Stimulated activated CD4-positive, alpha-beta T cell treated with anti-CD3 and anti-CD28 coated beads, Interleukin-1b, Interleukin-23, amount 100 ng/mL, for 4 hours (primary cell): ENCODE measurements at places on chromosomes 16 and 17.
A peak's percentile ranks its signal among the peaks of the same experiment; 100 is the strongest.

DNA sequence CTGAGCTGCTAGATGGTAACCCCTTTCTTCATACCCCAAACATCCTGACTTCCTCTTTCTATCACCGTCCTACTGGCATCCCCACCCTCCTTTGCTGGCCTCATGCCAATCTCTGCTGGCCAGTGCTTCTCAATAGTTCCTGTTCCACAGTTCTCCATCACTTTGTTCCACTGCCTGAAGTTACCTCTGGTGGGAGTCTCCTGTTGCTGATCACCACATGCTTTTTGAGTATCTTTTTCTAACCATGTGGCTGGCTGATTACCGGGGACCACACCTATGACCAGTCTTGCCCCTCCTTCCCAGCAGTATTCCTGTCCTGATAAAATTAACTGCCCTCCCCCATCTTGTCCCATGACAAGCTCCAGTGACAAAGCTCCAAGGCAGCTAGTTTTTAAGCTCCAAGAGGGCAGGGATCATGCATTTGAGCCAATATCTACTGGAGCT lies 380.4 kb upstream of the CCL2 start:
- no peak for DNase-seq

DNA sequence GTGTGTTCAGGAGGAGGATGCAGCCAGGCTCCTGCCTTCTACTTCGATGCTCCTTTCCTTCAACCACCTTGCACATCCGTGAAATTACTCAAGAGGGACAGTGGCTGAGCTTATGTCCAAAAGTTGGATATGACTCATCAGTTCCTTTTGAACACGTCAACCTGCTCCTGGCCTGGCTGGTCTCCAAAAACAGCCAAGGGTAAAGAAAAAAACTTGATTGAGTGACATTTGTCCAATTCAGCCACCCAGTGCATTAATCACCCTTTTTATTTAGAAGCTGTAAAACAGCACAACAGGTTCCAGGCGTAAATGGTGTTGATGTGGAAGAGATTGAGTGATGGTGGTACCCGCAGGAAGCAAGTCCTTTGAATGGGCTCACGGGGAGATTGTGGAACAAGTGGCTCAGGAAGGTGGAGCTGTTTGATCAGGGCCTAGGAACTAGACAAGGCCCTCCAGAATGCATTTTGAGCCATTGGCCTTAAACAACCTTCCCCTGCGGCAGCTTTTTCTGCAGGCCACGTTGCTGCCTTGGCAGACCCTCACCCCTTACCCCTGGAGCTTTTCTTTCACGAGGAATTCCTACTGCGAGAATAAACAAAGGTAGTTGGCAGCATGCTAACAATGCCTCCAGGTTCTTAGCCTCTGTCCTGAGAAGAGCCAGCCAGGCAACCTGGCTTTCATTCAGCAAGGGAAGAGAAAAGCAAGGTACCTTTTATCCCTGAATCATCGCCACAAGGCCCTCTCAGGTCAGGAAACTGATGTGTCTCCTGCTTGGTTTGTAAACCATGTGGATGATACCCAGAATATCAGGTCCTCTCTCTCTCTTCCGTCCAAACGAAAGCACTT lies 173.3 kb upstream of the CACNG5 start:
- no peak for DNase-seq

GRCh38 chr17:68378268-68379176 lies 78.8 kb downstream of the WIPI1 start:
- no peak for DNase-seq

DNA sequence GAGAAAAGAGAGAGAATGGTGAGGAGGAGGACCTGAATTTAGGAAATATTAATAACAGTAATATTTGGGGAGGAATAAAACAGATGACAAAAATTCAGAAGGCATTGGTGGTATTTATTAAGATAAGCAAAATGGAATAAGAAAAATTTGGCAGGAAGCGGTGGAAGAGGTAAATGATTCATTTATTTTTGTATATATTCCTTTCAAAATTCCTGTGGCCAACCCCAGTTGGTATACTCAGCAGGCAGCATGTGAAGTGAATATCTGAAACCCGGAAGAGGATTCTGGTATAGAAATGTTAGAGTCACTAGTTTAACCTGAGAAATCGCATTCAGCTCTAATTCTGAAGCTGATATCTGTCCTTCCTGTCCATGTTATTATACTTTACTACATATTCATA lies 792.0 kb downstream of the KCNJ2 start:
- DNase-seq = no peak

DNA sequence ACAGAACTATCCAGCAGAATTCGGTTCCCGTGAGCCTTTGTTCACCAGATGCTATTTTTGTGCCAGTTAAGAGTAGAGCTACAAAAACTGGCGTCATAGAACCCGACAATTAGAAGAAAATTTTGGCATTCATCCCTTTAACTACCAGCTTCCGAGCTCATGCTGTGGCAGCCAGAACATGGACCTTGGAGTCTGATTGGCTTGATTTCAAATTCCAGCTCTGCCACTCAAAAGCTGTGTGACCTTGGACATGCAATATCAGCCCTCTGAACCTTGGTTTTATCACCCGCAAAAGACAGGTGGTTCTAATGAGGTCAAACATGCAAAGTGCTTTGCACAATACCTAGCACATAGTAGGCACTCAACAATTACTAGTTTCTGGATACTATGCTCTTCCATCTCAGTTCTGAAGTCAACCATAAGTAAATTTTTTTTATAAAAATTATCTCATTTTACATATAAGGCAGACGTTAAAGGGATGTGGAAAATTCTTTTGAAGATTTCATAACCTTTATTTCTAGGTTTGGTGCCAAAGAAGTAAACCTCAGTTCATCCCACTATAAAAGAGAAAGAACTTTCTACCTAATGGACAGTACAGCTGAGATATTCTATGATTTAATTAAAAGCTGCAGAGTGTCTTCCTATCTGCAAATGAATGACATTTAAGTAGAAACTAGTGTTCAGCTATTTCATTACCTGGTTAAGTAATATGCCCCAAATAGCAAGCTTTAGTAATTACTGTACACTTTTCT lies 331.5 kb downstream of the HAPSTR1 start:
- DNase-seq = no peak

DNA sequence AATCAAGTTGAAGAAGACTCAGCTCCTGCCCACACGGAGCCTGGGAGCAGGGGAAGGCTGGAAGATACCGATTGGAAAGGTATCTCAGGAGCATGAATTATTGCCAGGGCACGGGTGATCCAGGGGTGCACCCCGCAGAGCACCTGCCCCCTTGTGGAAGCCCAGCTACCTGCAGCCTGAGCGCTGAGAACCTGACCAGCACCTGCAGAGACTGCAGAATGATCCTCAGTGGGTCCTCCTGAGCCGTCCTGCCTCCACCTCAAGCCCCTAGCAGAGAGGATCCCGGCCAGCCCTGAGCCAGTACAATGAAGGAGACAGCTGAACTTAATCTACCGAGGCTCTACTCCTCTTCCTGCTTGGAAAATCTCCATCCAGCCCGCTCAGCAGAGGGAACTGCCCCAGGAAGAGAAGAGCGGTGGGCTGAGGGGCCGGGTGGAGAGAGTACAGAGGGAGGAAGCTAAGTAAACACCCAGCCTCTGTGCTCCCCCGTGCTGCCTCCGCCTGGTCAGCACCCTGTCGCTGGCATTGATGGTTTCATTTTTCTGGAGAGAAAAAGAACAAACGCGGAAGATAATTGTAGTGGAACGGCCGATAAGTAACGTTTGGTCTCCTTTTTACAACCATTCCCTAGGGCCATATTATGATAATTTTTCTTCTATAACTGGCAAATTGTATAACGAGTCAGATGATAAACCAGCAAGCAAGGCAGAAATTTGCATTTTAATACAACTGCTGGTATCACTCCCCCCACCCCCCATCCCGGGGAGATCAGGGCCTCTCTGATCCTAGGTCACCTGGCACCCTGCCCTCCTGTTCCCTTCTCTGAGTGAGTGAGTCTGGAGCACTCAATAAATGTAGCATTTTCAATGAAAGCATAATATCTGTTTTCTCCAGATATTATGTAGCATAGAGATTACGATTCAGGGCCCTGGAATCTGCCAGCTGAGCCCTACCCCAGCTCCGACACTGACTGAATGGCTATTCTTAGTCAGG lies 204.5 kb upstream of the RPL38 start:
- DNase-seq = peak; percentile 47

GRCh38 chr16:46929378-46930332 lies 43.8 kb downstream of the DNAJA2 start:
- DNase-seq = peak; percentile 39
